ENCODE measurements at places on chromosomes 5 and 9.

DNA sequence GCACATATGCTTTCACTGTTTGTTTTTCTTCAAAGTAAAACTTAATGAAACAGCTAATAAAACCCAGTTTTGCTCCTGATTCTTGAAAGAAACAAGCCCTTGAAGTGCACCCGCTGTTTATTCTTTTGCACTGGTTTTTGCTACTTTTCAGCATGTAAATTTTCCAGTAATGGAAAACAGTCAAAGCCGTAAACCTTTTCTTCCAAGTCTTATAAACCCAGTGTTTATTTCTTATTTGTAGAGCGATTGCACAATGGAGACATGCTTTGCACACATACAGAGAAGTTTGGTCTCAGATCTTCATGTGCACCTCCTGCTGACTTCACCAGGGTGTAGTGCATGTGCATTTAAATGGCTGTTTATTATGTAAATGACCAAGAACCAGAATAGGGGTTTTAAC, 51.8 kb downstream of the ATG10 start:
- H3K27me3 ChIP-seq, result no peaks in the 10 kb centered on the region
- H3K36me3 ChIP-seq, result no peaks in the 10 kb centered on the region
- no peak for DNase-seq
- H3K4me3 ChIP-seq, result no peak overlapping the region

DNA sequence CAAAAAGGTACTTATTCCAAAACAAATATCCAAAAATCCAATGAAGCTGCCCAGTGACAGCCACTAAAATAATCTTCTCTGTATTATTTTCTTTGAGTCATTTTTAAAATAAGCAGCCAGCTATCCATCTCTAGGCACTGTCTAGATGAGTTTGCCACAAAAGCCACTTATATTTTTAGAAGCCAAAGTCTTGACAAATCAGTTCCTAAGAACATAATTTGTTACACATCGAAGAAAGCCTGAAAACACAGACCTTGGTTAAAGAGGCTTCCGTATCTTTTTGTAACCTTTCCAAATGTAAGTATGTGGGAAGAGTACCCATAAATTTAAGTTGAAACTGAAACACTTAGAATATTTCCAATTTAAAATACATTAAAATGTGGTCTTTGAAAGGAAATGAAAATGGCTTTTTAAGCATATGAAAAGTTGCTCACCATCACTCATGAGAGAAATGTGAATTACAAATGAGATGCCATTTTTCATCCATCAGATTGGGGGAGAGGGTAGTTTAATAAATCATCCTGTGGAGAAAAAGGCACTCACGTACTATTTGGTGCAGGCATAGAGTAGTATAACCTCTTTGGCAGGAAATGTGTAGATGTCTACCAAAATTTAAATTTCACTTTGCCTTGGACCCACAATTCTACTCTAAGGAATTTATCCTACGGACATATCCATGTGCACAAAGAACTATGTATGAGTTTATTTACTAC, 180.4 kb downstream of the MLLT3 start:
- no peak for DNase-seq
- H3K4me3 ChIP-seq, result no peak overlapping the region
- H3K4me1 ChIP-seq, result peaks cover 26% of the 10 kb centered on the region
- H3K27me3 ChIP-seq, result no peaks in the 10 kb centered on the region
- H3K27ac ChIP-seq, result no peak overlapping the region

DNA sequence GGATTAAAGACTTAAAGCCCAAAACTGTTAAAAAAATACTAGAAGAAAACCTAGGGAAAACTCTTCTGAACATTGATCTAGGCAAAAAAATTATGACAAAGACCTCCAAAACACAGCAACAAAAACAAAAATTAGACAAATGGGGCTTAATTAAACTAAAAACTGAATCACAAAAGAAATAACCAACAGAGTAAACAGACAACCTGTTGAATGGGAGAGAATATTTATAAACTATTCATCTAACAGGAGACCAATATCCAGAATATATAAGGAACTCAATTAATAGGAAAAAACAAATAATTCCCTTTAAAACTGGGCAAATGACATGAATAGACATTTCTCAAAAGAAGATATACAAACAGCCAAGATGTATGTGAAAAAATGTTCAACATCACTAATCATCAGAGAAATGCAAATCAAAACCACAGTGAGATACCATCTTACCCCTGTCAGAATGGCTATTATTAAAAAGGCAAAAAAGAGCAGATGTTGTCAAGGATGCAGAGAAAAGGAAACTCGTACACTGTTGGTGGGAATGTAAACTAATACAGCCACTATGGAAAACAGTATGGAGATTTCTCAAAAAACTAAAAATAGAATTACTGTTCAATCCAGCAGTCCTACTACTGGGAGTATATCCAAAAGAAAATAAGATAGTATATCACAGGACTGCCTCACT, 50.2 kb upstream of the TLX3 start:
- no peaks in the 10 kb centered on the region for H3K36me3 ChIP-seq
- no peak overlapping the region for H3K27ac ChIP-seq
- no peak for DNase-seq
- H3K4me1 ChIP-seq, result no peaks in the 10 kb centered on the region

- no peak for DNase-seq
- peaks cover 6% of the 10 kb centered on the region for H3K4me1 ChIP-seq
- no peak overlapping the region for H3K4me3 ChIP-seq
- H3K27ac ChIP-seq, result no peak overlapping the region
These were observed 5.7 kb upstream of the LARP1 start for GRCh38 chr5:154749491-154749890.

DNA sequence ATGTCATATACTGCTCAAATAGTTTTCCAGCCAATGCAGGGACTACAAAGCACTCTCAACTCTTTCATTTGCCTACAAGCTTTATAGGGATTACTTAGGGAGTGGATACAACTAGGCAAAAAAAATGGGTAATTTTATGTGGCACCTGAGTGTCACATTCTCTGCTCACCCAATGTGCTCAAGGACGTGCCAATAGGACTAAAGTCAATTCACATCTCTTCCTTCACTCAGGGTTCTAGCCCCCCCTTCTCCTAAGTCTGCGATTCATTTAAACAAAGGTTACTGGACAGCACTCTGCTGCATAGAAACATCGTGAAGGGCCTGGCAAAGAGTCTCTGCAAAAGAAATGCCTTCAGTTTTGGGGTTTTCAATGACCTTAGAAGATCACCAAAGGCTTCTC, 142.3 kb downstream of the TSSK1B start:
- no peaks in the 10 kb centered on the region for H3K4me1 ChIP-seq
- no peak overlapping the region for H3K4me3 ChIP-seq
- H3K27me3 ChIP-seq, result no peaks in the 10 kb centered on the region
- no peak overlapping the region for H3K27ac ChIP-seq
- no peaks in the 10 kb centered on the region for H3K36me3 ChIP-seq

DNA sequence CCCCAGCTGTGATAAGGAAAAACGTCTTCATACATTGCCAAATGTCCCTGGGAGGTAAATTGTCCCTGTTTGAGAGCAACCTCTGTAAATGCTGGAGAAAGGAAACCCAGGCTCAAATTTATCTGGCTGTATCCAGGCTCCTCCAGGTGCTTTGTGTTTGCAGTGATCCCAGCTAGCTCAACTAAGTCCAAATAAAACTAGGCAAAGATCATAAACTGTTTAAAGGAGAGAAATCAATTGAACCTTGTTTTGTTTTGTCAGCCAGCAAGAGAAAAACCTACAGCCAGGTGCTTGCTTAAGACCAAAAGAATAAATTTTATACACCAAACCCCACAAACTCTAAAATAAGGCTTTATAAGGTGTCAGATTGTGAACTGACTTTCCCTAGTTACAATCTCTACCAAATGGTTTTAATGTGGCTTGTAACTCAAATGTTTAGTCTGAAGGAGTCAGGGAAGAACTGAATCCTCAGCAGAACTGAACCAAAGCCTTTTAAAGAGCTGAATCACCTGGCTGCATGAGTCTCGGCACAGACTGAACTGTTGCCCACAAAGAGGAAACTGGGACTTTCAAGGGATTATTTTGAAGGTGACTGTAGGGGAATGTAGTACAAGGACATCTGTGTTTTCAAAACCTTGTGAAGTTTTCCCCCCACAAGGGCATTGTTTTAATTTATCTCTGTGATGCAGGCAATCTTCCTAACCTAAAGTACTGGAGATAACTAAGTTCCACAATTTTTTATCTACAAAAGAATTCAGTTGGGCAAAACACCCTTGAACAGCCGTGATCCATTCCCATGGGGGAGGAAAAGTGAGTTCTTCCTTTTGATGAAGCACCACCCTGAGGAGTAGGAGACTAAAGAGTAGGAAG, 201.7 kb upstream of the TARS1 start:
- no peak overlapping the region for H3K27ac ChIP-seq
- no peaks in the 10 kb centered on the region for H3K4me1 ChIP-seq
- no peak for DNase-seq
- H3K4me3 ChIP-seq, result no peak overlapping the region
- no peaks in the 10 kb centered on the region for H3K36me3 ChIP-seq

DNA sequence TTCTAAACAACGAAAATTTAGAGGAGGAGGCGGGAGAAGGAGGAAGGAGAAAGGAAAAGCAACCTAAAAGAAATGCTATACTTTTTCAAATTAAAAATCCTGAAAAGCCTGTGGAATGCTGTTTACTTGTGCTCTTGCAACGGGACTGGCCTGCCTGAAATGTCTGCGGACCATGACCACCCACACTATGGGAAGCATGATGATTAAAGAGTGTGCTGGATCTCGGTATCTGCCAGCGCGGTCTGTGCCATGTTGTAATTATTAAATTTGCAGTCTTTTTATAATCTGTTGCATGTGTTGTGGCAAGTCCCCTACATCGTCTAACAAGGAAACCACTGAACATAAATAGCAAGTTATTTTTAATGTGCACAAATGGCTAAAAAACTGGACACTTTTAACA, 111.4 kb downstream of the FANCC start:
- H3K4me1 ChIP-seq, result no peaks in the 10 kb centered on the region
- DNase-seq, result no peak
- H3K27ac ChIP-seq, result no peak overlapping the region
- H3K4me3 ChIP-seq, result no peak overlapping the region

DNA sequence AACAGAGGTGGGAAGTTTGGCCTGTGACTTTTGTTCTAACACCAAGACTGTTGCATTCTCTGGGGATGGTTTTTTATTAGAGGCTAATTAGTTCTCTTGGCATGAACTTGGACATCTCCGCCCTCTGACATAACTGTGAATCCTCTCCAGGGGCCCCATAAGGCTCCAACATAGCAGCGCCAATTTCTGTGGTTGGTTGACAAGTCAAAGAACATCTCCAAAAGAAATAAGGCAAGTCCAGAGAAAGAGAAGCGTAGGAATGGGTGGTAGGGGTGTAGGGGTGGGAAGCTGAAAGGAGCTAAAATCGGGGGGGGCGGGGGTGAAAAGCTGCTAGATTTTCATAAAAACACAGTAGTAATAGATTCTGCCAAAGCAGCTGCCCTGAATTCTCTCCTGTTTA, 81.0 kb upstream of the DAB2 start:
- H3K36me3 ChIP-seq, result no peaks in the 10 kb centered on the region
- DNase-seq, result no peak
- H3K4me3 ChIP-seq, result no peak overlapping the region
- no peak overlapping the region for H3K27ac ChIP-seq
- H3K27me3 ChIP-seq, result no peaks in the 10 kb centered on the region

All from thoracic aorta (tissue), 2 donors.